SW480 (cell line): ENCODE measurements at places on chromosomes 6 and 20.

DNA sequence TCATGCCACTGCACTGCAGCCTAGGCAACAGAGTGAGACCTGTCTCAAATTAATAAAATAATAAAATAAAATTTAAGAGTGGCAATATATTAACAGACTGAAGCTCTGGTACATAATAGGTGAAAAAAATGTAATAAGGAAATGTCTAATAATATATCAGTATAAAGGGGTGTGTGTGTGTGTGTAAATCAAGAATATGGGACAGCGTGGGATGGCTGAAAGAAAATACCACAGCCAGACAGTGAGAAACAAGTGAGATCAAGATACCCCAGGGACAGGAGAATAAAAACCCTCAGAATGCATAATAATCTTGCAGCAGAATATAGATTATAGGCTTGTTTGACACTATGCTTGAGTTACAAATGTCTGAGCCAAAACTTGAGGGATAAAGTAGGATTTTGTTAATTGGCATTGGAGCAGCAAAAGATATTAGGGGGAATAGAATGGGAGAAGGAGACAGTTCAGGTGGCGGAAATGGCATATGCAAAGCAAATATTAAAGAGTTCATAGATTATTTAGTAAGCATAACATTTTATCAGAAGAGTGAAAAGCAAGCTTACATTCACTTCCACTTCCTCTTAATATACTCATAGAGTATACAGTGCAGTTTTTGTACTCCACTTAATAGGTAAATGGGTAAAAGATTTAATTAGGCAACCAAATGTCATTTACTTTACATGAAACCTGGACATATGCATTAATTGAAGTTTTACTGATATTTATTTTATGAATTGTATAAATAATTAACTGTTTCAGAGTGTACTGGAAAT lies 398.5 kb upstream of the GJE1 start:
- DNase-seq: no peak

GRCh38 chr20:48711696-48712464 lies 115.9 kb downstream of the PREX1 start:
- DNase-seq: no peak

DNA sequence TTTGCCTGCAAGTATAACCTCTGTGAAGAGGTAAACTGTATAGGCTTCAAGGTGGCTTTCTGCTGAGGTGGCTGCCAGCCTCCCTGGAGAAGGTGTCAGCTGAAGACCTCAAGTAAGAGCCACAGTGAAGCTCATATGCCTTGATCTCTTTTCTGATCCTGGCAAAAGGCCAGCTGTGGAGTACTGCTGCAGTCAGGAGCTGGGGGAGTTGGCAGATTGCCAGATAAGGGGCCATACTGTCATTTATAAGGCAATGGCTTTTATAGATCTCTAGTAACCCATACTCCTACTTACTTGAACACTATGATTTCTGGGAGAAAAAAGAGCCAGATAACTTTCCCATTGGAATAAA lies 8.8 kb upstream of the CEP85L start:
- DNase-seq: no peak

- no peak for DNase-seq
Observed at GRCh38 chr6:4858194-4859015, 82.2 kb downstream of the CDYL start.

- DNase-seq: peak; percentile 83
Observed at GRCh38 chr20:62557462-62557861, 81.7 kb upstream of the GATA5 start.

GRCh38 chr6:38057994-38058393 lies 238.5 kb downstream of the ZFAND3 start:
- DNase-seq: peak; percentile 80
